ENCODE measurements at places on chromosomes 6 and 20.

DNA sequence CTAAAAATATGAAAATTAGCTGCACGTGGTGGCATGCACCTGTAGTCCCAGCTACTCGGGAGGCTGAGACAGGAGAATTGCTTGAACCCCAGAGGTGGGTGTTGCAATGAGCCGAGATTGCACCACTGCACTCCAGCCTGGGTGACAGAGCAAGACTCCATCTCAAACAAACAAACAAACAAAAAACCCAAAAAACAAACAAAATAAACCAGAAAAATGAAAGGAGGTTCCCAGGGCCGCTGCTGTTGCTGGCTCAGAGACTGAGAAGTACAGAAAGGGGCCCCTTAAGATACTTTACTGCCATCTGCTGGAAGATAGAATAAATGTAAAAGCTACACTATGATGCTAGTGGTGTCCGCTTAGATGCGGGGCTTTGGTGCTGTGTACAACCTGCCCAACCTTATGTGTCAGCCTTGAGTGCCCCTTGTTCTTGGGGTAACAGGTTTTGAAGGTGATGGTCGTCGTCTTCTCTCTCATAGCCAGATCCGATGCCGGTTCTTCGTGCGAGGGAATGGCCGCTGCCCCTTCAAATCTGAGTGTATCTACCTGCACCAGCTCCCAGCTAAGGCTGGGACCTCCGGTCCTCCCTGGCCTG, 2.8 kb upstream of the FANCE start:
- peak; percentile 58 for DNase-seq

DNA sequence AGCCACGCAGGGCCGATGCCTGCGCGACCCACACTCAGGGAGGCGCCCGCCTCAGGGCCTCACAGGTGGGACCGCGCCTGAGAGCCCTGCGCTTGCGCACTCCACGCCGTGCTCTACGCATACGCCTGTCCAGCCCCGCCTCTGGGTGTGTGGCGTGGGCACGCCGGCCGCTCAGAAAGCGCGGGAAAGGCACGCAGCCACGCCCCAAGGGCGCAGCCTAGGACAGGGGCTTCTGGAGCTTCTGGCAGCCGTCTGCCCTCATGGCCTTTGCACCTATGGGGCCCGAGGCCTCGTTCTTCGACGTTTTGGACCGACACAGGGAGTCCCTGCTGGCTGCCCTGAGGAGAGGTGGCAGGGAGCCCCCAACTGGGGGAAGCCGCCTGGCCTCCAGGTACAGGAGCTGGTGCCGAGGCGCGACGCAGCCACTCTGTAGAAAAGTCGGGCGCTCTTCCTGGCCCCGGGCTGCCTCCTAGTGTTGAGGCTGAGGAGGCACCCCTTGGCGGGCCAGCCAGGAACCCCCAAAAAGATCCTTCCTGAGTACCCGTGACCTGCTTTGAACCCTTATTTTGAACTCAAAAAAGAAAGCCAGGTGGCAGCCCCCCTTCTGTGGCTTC, at the start of gene SPO11:
Gene SPO11, plus strand, starts transcription at position 196 of the 614 bp plus-strand sequence. Its CDS starts 65 bp downstream, at position 261.
- peak; percentile 53 for DNase-seq

GRCh38 chr6:46903175-46903574, 18.6 kb downstream of the ADGRF5 start:
- no peak for DNase-seq

DNA sequence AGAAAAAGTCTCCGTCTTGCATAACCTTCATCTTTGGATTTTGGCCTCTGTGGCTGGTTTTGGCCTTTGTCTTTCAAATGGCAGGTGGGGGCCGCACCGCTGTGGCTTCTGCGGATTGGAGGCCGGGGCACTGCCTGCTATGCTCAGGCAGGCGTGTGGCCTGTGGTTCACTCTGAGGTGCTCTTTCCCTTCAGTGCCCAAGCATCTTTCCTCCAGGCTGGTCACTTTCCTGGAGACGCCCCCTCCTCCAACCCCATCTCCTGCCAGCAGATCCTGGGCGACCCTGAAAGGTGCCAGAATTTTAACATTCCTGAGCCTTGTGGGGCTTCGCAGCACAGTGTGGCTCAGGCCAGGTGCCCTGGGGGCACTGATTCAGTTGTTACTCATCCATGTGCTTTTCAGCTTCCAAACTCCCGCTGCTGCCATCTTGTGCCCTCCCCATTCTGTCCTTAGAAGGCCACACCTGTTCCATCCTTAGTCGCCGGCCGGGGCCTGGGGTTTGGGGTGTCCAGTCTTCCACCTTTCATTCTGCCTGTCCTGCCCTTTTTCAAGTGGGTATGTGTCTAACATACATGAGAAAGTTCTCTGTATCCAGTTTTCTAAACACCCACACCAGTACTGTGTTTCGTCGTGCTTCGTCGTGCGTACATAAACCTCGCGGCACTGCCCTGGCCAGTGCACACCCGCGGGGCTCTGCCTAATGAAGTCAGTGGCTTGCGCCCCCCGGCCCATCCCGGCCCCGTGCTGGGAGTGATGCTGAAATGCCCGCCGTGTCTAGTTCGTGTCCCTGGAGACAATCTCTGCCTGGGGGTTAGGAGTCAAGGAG, 12.1 kb downstream of the SS18L1 start:
- no peak for DNase-seq

DNA sequence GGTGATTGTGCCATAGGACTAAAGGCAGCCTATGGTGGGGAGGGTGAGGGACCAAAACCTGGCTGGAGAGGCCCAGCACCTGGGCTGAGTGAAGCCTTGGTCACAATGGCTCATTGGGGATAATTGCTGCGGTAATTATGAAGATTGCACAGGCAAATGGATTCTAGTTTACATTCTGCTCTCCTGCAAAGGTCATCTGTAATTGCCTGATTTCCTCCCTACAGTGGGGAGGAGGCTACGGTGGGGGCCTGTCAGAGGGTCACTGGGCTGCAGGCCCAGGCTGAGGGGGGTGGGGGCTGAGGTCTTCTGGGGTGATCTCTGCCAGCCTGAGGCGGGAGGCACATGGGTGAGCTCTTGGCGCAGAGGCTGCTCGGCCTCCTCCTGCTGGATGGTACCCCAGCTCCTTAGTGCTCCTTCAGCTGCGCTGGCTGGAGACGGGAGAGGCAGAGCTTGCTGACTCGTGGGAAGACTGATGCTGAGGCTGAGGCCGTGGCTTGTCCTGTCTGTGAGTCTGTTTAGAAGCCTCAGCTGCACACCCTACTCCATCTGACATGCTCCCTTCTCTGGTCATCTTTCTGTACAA, 30.3 kb downstream of the PACSIN1 start:
- no peak for DNase-seq

- no peak for DNase-seq
These were observed 19.9 kb upstream of the RIPOR3 start for GRCh38 chr20:50711113-50711825.

- DNase-seq, result no peak
These were observed 15.3 kb upstream of the EXOC2 start for GRCh38 chr6:708237-708598.

GRCh38 chr6:111957623-111958315, 84.5 kb upstream of the FYN start:
- no peak for DNase-seq

DNA sequence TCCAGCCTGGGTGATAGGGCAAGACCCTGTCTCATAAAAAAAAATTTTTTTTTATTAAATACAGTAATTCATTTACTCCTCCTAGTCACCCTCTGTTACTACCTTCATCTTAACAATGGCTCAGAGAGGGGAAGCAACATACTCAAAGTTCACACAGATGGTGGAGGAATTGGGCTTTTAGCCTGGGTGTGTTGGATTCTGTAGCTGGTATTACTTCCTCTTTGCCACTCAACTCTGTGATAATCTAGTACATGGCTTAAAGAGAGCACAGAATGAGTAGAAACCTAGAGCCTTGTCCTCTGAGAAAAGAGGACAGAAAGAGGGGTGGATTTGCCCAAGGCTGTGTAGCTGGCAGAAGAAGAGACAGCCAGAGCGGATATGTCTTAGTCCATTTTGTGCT, 96.6 kb downstream of the DLGAP4 start:
- no peak for DNase-seq

DNA sequence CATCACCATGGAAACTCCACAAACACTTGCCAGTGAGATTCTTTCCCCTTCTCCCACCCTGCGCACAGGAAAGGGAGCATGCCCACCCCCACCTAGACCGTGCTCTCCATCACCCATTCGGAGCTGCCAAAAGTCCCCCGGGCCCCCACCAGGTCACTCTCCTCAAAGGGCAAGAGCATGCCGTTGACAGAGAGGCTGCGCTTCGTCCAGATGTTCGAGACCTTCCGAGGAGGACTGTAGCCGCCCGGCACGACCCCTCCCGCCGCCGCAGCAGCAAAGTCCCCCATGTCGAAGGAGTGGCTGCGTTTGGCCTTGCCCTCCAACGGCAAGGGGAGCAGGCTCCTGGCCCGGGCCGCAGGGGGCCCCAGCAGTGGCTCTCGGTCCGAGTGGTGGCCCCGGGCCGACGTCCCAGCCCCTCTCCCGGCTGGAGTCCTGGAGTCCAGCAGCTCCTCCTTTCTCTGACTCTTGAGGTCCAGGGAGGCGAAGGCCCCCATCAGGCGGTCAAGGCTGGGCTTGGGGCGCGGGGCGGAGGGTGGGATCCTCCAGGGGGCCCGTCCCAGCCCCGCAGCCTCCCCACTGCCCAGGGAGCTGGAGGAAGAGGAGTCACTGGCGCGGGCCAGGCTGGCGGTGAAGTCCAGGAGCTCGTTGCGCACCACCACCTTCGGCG, 195.2 kb downstream of the LRFN2 start:
- no peak for DNase-seq

DNA sequence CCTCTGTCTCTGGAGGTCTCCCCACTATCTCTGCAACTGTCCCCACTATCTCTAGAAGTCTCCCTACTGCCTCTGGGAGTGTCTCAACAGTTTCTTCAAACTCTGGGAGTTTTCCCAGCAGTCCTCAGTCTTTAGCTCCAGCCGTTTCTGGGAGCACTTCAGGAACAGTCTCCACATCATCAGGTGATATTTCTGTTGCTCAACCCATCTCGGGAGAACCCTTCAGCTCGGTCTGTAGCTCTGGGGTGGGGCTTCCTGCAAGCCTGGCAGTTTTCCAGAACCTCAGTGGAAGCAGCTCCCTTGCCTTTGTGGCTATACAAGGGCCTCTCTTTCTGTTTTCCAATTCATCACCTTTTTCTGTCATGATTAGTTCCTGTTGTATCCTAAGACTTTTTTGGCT, 3.0 kb upstream of the SFTA2 start:
- no peak for DNase-seq

DNA sequence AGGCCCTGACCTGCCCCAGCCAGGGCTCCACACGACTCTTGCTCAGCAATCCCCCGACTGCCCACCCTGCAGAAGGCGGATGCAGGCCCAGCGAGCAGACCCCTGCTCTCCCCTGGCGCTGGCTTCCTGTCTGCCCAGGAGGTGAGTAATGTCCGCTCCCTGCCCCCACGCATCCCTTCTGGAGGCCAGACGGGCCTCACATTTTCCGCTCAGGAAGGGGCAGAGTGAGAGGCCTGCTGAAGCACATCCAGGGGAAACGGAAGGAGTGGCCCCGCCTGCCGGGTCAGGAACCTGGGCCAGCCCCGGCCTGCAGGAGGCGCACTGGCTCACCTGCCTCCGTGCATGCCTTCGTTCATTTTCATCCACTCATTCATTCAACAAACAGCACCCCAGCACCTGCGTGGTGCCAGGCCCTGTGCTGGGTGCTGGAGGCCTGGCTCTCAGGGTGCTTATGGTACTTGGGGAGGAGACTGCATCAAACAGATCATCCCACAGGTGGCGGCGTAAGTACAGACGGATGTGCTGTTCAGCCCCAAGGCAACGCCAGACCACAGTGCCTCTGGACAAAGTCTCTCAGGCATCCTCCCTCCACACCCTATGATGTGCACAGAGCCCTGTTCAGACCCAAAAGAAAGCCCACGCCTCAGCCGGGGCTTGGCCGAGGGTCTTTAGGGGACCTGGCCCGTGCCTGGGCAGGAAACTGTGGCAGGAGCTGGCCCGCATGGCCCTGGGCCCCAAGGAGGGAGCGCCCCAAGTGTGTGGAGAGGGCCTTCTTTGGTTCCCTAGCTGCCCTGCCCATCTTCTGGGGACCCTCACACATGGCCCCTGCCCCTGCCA, 112.1 kb downstream of the ASXL1 start:
- DNase-seq, result no peak

- DNase-seq, result no peak
These were observed 469.7 kb downstream of the CDKAL1 start for GRCh38 chr6:21003780-21004541.

DNA sequence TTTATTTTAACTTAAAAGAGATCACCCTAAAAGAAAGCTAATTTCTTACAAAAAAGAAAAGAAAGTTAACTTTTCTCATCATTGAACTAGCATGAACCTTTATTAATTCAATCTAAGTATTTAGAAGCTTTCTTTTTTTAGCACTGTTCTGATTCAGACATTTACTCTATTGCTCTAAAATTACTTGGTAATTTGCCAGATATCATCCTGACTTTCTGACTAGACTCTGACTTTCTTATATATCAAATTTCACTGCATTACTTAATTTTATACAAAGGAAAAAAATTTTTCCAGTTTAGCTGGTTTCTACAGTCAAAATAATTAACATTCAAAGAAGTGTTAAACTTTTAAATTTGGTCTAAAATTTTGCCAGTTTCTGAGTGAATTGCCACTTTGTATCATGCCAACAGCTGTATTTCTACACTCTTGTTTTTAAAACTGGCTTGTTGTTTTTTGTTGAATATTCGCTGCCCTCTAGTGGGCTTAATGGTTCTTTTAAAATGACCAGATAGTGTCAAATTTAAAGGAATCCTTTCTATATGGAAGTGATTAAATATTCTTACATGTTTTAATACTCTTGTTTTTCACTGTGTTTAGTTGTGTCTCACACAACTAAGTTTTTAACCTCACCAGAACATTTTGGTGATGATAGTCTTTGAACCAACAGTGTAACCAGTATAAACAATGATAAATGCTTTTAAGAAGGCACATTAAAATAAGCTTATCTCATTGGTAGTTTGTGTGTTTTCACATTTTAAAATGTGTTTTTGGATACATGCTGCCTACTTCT, 102.0 kb downstream of the POPDC3 start:
- DNase-seq, result no peak

- no peak for DNase-seq
These were observed 719 bp downstream of the SMPD2 start for GRCh38 chr6:109441069-109441816.

DNA sequence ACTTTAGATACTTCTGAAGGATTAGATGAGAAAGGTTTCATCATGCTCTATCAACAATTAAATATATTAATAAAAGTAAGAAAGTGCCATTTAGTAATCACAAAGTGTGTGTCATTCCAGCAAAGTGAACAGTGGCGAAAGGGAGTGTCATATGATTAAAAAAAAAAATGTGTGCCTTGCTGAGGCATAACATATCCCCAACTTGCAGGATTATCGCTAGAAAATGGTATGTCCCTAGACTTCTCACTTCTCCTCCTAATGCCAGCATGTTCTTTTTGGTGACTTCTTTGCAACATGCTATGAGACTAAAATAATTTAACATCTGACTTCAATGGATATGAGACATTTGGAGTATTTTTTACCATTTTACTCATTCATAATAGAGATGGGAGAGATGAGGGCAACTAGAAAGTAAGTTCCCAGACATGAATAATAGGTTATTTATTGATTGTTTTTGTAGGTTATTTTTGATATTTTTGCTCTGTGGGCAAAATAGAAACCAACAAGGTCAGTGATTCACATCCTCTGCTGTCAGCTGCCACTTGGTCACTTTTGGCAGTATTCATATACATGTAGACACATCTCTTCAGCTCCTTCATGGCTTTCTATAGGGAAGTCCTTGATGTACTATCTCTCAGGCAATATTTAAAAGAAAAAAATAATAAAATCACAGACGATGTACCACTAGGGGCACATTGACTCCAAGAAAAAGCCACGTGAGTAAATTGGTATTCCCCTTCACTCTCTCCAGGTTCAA, 370.1 kb downstream of the BMP2 start:
- no peak for DNase-seq

- no peak for DNase-seq
These were observed 16.1 kb upstream of the CCN6 start for GRCh38 chr6:112037783-112038216.

- no peak for DNase-seq
These were observed 2.2 kb downstream of the ANKS1A start for GRCh38 chr6:34891296-34891695.
